GM20000 (cell line): ENCODE measurements at places on chromosomes 1 and 21.

- DNase-seq, result no peak
Observed at GRCh38 chr1:173866413-173867115, 1.2 kb downstream of the GAS5 start.

DNA sequence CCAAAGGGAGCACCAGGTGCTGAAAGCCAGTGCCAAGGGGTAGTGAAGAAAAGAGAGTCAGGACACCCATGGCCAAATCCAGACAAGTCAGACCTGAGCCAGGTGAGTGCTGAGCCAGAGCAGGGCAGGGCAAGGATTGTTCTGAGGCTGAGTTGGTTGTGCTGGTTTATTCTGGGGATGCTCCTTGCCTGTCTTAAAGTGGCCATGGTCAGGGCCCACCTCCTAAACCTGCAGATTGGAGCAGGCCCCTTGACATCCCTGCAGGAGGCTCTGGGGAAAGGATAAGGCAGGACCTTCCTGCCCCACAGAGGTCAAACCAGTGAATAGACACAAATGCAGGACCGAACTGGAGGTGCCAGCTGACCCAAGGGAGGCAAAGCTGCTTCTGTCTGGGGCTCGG, 138.4 kb downstream of the HIVEP3 start:
- DNase-seq, result peak; percentile 0

GRCh38 chr1:53781654-53782053, 42.7 kb upstream of the GLIS1 start:
- DNase-seq, result no peak

DNA sequence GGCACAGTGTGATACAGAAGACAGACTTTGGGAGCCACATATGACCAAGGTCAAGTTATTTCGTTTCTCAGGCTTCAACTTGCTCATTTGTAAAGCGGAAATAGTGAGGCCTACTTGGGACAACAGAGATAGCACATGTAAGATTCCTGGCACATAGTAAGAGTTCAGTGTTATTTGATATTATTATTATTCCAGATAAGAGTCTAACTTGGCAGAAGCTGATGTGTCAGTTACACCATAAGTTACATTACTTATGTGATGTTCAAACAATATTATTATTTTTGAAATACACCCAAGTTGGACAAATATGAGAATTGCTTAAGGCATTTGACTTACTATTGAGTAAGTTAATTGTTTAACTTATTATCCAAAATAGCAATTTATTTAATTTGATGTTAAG, 10.2 kb upstream of the CYP4X1 start:
- DNase-seq, result no peak

DNA sequence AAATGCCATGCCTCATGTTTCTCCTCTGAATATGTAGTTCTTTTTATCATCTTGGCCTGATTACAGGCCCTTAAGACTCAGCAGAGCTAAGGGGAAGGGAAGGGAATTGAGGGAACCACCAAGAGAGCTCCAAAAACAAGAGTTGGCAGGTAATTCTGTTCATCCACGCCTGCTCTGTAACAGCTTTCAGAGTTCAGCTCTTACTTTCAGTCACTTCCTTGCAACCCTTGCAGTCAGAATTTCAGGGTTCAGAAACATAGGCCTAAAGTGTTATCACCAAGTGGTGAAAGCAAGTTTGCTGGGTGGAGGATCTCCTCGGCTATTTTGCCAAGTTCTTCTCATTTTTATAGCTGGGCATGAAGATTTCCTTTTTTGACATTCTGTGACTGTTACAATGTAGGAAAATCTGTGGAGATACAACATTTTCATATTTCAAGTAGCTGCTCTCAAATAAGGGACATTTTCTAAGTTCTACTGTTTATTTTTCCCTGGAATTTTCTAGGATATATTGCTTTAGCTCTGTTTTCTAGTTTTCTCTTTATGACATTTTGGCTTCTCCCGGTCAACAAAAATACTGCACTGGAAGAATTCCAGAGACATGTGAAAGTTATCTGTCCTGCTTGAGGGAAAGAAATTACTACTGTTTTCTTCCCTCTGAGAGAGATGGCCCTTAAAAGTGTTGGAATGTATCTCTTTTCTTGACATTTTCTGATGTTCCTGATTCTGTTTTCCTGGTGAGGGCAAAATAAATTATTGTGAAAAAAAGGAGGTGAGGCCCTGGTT, 251.8 kb upstream of the ST6GALNAC5 start:
- no peak for DNase-seq

DNA sequence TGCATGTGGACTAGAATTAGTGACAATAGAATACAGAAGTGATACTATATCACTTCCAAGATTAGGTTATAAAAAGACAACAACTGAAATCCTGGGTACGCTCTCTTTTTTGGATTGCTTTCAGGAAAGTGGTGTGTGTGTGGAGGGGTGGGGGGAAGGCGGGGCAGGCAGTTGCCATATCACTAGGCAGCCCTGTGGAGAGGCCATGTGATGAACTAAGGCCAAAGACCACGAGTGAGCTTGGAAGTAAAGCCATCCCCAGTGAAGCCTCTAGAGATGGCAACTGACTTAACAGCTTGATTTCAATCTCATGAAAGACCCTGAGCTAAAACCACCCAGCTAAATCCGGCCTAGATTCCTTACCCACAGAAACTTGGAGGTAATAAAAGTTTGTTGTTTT, 6.2 kb upstream of the ASPM start:
- no peak for DNase-seq

DNA sequence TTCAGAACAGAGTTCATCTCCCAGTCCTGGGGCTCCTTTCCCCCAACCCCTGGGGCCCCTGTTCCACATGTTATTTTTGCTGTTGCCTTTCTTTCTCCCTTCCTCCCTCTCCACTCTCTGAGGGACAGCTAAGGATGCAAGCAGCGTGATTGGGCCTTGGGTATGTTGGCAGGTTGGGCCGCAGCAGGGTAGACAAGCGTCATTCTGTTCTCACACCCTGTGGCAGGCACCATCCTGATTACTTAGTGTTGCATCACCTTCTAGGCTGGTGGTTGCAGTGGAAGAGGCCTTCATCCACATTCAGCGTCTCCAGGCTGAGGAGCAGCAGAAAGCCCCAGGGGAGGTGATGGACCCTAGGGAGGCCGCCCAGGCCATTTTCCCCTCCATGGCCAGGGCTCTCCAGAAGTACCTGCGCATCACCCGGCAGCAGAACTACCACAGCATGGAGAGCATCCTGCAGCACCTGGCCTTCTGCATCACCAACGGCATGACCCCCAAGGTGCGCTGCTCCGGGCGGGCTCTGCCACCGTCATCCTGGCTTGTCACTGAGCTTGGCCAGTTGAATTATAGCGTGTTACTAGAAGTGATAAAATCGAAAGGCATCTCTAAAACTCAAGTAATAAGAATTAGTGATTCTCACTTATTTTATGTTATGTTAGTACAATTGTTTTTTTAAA, 43.4 kb downstream of the VANGL1 start:
- no peak for DNase-seq

- no peak for DNase-seq
Observed at GRCh38 chr1:54995835-54996234, 2.9 kb upstream of the BSND start.

DNA sequence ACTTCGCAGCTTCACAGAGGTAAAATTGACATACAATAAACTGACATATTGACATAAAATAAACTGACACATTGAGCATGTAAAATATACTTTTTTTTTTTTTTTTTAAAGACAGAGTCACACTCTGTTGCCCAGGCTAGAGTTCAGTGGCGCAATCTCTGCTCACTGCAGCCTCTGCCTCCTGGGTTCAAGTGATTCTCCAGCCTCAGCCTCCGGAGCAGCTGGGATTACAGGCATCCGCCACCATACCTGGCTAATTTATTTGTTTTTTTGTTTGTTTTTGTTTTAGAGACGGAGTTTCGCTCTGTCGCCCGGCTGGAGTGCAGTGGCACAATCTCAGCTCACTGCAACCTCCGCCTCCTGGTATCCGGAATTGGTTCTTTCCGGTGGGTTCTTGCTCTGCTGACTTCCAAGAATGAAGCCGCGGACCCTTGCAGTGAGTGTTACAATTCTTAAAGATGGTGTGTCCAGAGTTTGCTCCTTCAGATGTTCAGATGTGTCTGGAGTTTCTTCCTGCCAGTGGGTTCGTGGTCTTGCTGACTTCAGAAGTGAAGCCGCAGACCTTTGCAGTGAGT, 48.4 kb upstream of the CLIC4 start:
- no peak for DNase-seq

DNA sequence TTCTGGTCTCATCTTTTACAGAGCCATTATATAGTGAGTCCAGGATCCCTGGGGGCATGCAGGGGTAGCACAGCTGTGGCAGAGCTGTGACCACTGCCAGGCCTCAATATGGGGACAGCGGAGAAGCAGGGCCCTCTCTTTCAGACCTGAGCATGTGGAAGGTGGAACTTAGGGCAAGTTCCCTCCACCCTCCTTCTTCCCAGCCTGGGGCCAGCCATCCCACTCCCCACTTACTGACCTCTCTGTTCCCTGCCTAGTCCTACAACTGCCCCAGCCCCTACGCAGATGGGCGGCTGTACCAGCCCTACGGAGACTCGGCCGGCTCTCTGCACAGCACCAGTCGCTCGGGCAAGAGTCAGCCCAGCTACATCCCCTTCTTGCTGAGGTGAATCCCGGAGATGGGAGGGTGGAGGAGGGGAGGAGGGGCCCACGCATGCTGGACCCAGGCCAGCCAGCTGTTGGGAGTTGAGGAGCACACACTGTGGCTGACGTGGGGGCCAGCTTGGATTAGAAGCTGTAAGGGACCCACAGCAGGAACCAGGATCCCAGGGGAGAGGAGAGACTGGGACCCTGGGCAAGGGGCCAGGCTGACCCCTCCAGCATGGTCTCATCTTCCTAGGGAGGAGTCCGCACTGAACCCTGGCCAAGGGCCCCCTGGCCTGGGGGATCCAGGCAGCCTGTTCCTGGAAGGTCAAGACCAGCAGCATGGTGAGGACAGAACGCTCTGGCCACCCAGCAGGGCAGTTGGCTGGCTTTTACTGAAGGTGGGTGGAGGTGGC, 10.7 kb downstream of the PSRC1 start:
- no peak for DNase-seq

DNA sequence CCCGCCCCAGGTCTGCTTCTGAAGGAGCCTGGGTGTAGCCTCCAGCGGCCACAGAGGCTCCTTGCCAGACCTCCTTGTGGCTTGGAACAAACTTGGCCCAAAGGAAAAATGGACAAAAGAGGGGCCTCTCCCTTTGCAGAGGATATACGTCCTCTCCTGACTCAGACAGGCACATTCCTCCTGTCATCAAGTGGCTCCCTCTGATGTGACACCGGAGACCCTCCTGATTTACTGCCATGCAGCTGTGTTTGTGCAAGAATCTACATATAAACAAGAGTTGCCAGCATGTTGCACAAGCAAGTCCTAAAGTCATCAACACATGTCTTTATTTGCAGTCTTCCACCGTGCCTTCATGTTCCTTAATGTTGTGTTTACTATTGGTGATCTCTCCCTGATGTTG, 54.1 kb upstream of the F3 start:
- no peak for DNase-seq

- no peak for DNase-seq
Observed at GRCh38 chr1:42935971-42936308, 22.7 kb downstream of the SLC2A1 start.

- DNase-seq, result peak; percentile 48
Observed at GRCh38 chr1:179867493-179868330, 9.9 kb downstream of the TOR1AIP2 start.

GRCh38 chr1:216814576-216815259, 91.5 kb upstream of the ESRRG start:
- no peak for DNase-seq

- no peak for DNase-seq
Observed at GRCh38 chr1:221334062-221334461, 407.8 kb downstream of the DUSP10 start.

- DNase-seq, result peak; percentile 45
Observed at GRCh38 chr1:27481994-27482620, 7.9 kb downstream of the WASF2 start.

GRCh38 chr1:87370544-87370943, 41.9 kb downstream of the LMO4 start:
- DNase-seq, result no peak

- no peak for DNase-seq
Observed at GRCh38 chr1:184242507-184242943, 144.3 kb upstream of the C1orf21 start.

- peak; percentile 31 for DNase-seq
Observed at GRCh38 chr1:54885807-54886723, 930 bp downstream of the DHCR24 start.

GRCh38 chr1:202452508-202452907, 104.0 kb downstream of the PPP1R12B start:
- DNase-seq, result no peak

DNA sequence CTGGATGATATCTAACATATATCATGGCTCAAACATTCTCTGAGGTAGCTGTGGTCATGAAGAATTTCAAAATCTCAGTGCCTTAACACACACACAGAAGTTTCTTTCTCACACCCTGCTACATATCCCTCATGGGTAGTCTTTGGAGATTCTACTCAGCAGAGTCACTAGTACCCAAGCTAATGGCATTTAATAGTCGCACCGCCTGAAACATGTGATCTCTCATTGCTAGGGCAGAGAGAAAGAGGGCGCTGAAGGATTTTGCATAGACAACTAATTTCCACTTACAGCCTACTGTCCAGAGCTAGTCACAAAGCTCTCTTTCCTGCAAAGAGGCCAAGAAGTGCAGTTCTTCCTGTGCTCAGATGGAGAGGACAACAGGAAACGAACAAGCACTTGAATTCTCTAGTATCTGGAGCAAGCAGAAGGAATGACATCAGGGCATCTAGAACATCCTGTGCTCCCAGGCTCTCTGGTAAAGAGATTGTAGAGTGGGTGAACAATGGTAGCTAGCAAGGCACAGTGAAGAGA, 183.4 kb upstream of the PTBP2 start:
- DNase-seq, result no peak

DNA sequence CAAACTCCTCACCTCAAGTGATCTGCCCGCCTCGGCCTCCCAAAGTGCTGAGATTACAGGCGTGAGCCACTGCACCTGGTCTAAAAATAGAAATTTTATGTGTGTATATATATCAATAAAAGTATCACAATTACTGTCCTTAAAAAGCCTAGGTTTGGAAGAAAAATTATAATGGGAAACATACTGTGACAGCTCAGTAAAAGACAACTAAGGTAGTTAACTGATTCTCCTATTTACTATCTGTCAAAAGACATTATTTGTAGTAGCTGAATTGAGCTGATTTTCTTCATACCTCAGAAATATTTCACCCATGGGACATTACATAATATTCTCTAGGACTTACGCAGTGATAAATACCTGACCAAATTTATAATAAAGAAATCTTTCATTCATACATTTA, 122.5 kb downstream of the SMYD3 start:
- DNase-seq, result no peak

GRCh38 chr1:118960567-118961136, 27.5 kb downstream of the TBX15 start:
- DNase-seq, result no peak

DNA sequence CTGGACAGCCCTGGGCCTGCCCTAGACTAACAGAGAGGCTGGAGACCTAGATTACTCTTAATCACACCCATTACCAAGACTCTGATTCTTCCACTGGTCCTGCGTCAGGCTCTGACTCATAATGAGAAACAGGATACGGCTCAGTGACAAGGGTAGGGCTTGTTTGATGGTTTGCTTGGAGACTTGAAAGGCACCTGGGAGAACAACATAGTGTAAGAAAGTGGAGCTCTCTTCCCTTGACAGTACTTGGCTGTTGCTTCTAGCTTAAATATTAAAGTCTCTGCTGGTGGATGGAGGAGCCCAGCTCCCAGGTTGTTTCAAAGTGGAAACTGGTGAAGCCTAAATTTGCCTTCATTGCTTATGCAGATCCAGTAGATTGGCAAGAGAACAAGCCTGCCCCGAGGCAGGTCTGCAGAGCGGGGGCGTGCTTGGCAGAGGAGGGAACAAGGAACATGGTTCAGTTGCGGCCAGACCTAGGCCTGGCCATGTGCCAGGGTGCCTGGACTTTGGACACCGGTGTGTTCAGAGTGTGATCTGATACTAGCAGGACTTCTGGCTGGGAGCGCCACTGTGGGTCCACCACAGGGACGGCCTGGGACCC, 480.6 kb downstream of the CAMTA1 start:
- no peak for DNase-seq
